ENCODE measurements at places on chromosomes 2 and 18.

- no peak for DNase-seq
These were observed 153.6 kb upstream of the EPAS1 start for GRCh38 chr2:46143429-46144132.

- DNase-seq = peak; percentile 27
These were observed 35.1 kb downstream of the DCAF17 start for GRCh38 chr2:171469176-171469575.

GRCh38 chr2:175627405-175627804 lies 374.7 kb downstream of the LNPK start:
- no peak for DNase-seq

DNA sequence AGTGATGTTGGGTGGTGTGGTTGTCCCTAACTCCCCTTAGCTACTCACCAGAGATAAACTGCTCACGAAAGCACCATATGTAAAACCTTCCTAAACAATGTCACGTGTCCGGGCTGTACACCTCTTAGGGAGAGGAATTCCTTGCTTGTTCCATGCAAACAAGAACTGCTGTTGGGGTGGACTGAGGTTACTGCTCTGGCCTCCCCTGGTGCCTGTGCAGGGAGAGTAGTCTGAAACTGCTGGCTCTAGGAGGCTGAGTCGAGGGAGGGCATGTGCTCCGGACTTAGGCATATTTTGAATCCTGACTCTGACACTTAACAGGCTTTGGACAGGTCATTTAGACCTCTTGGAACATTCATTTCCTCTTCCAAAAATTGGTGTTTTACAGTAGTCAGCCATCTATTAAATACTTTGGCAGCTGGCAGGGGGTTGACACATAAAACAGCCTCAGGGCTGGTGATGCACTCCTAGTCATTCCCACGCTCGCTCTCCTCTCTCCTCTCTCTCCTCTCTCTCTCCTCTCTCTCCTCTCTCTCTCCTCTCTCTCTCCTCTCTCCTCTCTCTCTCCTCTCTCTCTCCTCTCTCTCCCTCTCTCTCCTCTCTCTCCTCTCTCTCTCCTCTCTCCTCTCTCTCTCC lies 10.6 kb downstream of the THNSL2 start:
- peak; percentile 2 for DNase-seq

DNA sequence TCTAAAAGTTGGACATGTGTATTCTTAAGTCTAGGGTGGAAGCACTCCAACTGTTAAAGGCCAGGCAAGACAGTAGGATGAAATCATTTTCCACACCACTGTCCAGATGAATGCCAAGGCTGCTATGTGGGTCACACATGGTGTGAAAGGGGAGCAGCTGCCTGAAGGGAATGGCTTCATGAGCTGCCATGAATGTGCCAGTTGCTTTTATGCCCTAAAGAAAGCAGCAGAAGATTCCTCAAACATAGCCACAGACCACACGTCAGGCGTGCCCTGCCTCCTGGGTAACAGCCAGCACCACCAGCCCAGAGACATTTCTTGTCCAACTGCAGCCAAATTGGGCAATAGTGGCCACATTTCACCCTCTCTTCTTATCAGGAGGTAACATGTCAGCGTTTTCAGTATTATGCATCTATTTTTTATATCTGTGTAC lies 130.2 kb downstream of the MTCL1 start:
- peak; percentile 57 for DNase-seq

DNA sequence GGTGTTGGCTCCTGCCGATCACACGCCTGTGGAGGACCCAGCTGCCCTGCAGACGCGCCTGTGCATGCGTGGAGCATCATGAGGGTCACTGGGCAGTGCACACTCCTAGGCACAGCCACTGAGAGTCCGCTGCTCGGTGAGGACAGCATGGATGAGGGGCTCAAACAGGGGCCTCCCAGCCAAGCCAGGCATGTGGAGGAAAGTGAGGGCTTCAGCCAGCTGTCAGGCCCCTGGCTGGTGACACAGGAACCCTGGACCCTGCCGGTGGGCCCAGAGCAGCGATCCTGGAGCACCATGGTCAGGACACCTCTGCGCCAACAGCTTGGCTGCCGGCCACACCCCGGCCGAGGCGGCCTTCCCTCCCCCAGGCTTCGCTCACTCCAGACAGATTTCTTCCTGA lies 171.2 kb downstream of the RTP5 start:
- no peak for DNase-seq

DNA sequence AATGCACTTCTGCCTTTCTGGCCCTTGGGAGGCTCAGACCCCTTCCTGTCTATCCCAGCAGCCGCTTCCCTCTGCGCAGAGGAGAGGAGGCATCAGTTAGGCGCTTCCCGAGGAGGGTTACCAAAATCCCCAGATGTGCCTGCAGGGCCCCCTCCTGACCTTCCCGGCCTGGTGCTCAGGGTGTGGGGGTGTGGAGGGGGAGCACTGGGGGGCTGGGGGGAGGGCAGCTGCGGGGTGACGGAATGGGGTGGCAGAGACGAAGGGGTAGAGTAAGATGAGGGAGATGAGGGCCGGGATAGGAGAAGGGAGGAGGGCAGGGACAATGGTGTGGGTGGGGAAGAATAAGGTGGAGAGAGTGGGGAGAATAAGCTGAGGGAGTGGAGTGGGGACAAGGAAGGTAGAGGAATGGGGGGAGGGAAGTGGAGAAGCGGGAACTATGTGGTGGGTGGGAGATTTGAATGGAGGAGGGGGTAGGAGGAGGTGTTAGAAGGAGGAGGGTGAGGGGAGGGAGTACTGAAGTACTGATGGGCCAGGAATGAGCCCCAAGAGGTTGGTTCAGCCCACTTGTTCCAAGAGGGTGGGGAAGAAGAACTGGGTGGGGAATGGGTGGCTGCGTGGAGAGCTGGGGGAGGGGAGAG lies 6.5 kb upstream of the ZAP70 start:
- DNase-seq = no peak

GRCh38 chr2:72893594-72894319 lies 6.5 kb downstream of the SPR start:
- peak; percentile 33 for DNase-seq

DNA sequence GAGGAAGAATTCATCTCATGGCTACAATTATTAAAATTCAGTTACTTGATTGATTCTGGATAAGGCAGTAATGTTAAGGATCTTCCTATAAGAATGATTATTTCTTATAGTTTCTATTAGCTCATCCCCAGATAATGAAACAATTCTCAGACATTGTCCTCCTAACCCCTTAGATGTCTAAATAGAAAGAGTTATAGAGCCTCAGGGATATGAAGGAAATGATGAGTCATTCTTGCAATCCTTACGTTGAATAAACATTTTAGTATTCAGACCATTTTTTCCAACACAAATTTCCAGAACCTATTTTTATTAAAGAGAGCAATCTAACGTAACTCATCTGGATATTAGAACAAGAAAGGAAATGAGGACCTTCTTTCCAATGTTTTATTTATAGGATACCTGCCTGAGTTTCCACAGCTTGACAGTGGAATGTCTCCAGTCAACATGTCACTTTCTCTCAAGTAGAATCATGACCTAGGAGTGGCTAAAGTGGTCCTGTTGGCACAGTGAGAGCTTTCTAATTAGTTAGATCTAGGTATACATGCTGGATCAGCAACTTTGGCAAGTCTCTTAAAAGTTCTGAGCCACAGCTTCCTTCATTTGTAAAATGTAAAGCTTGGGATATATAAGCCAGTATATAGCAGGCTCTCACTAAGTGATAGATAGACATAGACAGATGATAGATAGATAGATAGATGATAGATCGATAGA lies 88.0 kb upstream of the RAB27B start:
- DNase-seq = peak; percentile 68

GRCh38 chr2:8487461-8487932 lies 194.4 kb upstream of the ID2 start:
- peak; percentile 45 for DNase-seq

Measured in astrocyte (in vitro differentiated cells and primary cell).